ENCODE measurements at places on chromosomes 1 and 21. TPM values are rescaled to one million over a fixed set of nuclear protein-coding genes. Genes with fewer than 3 reads are reported as not detected.
A peak's percentile ranks its signal among the peaks of the same experiment; 100 is the strongest.

LENEP gene
- total RNA-seq = 0.62 TPM

GON4L gene
- 60.8 TPM for total RNA-seq

DNAJC6 gene
- total RNA-seq = 5.6 TPM

- H3K36me3 ChIP-seq = no peaks in the 10 kb centered on the region
- no peak overlapping the region for H3K27ac ChIP-seq
- H3K27me3 ChIP-seq = no peaks in the 10 kb centered on the region
These were observed 41.0 kb downstream of the NPHP4 start for GRCh38 chr1:5950994-5951785.

DNA sequence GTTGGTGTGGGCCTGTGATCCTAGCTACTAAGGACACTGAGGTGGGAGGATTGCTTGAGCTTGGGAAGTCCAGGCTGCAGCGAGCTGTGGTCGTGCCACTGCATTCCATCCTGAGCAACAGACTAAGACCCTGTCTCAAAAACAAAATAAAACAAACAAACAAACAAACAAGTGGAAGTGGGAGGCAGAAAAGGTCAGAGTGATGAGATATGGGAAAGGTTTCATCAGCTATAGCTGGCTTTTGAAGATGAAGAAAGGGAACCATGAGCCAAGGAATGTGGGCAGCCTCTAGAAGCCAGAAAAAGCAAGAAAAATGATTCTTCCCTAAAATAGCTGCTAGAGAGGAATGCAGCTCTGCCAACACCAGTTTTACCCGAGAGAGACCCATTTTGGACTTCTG is 10.6 kb upstream of the NUCKS1 start:
- no peaks in the 10 kb centered on the region for H3K4me1 ChIP-seq
- no peaks in the 10 kb centered on the region for H3K36me3 ChIP-seq
- H3K27ac ChIP-seq = no peak overlapping the region
- no peak overlapping the region for H3K4me3 ChIP-seq
- DNase-seq = no peak
- H3K27me3 ChIP-seq = no peaks in the 10 kb centered on the region

- no peaks in the 10 kb centered on the region for H3K36me3 ChIP-seq
- no peak overlapping the region for H3K27ac ChIP-seq
- peaks cover 33% of the 10 kb centered on the region for H3K4me1 ChIP-seq
- no peak for DNase-seq
These were observed 11.1 kb downstream of the ECE1 start for GRCh38 chr1:21278860-21279845.

GRCh38 chr1:54499360-54500106 is 48.5 kb upstream of the ACOT11 start:
- H3K27me3 ChIP-seq = peaks cover 18% of the 10 kb centered on the region
- DNase-seq = peak; percentile 21
- H3K4me3 ChIP-seq = peak overlapping the region; percentile 20
- H3K36me3 ChIP-seq = no peaks in the 10 kb centered on the region
- H3K27ac ChIP-seq = no peak overlapping the region

All from CD8-positive, alpha-beta memory T cell (primary cell).